Upper lobe of right lung (tissue), 1 donor: ENCODE measurements at places on chromosomes 5 and 9.

GRCh38 chr9:76737154-76737902, 26.9 kb upstream of the PCA3 start:
- no peak for DNase-seq

GRCh38 chr9:127809540-127810377, 7.1 kb downstream of the FPGS start:
- peak; percentile 78 for DNase-seq

GRCh38 chr5:71471193-71471592, 15.7 kb downstream of the BDP1 start:
- DNase-seq: no peak

GRCh38 chr5:90020575-90021538, 388.7 kb downstream of the CETN3 start:
- DNase-seq: no peak

GRCh38 chr9:126844085-126844484, 16.4 kb upstream of the ZBTB34 start:
- DNase-seq: no peak

DNA sequence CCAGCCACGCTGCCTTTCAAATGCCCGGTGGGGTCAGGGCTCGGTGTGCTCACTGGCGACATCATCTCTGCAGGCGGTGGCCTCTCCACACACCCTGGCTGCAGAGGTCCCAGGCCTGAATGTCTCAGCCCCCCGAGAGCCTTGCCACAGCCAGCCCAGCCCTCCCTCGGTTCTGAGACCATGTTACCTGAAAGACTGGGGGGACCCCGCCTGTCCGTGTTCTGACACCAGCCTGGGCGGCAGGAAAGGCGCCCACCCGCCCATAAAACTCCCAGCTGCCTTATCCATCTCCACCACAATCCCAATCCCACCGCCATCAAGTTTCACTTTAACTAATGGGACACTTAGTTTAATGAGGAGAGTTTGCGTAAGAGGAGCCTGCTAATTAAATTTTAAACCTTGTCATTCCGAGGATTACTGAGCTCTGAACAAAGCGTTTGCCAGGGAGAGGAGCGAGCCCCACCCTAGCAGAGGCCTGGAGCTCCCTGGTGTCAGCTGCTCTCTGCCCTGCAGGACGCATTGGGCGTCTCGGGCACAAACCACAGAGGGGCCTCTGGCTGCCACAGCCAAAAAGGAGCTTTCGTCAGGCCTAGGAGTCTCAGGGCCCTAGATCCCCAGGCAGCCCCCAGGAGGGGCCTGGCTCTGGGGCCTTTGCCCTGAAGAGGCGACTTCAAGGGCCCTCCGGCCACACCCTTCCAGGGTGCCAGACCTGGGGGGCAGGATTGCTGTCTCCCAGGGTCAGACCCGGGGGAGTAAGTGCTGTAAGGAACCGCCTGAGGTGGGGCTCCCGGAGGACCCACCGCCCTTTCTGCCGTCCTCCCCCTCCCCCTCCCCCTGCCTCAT, 15.3 kb downstream of the LHX3 start:
- DNase-seq: no peak

DNA sequence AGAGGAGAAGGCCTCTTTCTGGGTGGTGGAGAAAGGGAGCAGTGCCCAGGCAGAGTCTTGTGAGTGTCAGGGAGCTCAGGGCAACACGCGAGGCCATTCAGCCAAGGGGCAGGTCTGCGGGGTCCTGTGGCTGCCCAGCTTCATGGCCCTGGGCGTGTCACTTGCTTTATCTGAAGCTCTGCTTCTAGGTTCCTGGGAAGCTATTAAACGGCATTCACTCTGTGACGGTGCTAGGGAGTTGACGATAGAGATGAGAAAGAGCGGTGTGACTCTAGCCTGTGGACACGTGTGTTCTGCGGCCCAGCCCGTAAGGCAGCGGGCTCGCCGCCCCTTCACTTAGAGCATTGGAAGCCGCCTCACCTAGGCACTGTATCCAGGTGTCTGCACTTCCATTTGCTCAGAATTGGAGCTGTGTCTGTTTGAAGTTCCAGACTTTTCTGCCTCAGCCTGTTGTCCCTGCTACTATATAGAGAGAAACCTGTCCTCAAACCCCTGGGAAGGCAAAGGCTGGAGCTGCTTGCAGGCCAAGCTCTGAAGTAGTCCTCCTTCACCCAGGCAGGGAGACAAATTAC, 88.3 kb downstream of the PHF2 start:
- DNase-seq: no peak

GRCh38 chr5:82513738-82514137, 235.6 kb upstream of the RPS23 start:
- DNase-seq: no peak

DNA sequence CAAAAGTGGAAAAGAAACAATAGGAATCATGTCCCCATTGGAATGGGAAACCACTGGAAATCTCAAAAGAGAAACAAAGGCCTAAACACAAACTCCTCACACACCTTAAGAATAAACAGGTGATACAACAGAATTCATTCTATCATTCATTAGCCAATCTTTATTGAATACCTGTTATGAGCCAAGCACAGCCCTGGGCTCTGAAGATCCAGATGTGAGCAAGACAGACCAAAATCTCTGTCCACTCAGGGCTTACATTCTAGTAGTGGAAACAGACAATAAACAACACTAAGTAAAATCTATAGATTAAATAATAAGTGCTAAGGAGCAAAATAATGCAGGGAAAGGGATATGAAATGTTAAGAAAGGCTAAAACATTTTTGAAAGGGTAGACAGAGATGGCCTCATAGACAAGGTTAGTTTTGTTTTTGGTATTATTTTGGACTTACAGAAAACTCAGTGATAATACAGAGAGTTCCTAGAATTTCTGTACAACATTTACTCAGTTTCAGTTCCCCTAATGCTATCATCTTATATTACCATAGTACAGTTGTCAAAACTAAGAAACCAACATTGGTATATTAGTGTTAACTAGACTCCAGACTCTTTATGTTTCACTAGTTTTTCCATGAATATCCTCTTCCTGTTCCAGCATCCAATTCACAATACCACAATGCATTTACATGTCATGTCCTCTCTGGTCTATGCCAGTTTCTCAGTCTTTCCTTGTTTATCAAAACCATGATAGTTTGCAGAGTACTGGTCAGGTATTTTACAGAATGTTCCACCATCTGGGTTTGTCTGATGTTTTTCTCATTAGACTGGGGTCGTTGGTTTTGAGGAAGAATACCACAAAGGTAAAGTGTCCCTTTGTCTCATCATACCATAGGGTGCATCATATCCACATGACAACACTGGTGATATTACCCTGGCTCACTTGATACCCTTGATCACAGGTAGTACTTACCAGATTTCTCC, 103.7 kb downstream of the SIL1 start:
- DNase-seq: no peak
